ENCODE measurements at places on chromosomes 6 and 20.

- DNase-seq: no peak
Measured at GRCh38 chr6:82611751-82612150, 248.1 kb downstream of the TPBG start.

GRCh38 chr6:126444659-126445273 is 104.9 kb downstream of the CENPW start:
- no peak for DNase-seq

- DNase-seq: no peak
Measured at GRCh38 chr6:87572883-87573282, 16.9 kb downstream of the RARS2 start.

- DNase-seq: peak; percentile 75
Measured at GRCh38 chr6:13065581-13065980, 262.8 kb downstream of the TBC1D7 start.

- no peak for DNase-seq
Measured at GRCh38 chr20:24406750-24407149, 62.7 kb upstream of the SYNDIG1 start.

Data from NCI-H1048 (cell line).